ENCODE measurements at places on chromosomes 7 and 10.

DNA sequence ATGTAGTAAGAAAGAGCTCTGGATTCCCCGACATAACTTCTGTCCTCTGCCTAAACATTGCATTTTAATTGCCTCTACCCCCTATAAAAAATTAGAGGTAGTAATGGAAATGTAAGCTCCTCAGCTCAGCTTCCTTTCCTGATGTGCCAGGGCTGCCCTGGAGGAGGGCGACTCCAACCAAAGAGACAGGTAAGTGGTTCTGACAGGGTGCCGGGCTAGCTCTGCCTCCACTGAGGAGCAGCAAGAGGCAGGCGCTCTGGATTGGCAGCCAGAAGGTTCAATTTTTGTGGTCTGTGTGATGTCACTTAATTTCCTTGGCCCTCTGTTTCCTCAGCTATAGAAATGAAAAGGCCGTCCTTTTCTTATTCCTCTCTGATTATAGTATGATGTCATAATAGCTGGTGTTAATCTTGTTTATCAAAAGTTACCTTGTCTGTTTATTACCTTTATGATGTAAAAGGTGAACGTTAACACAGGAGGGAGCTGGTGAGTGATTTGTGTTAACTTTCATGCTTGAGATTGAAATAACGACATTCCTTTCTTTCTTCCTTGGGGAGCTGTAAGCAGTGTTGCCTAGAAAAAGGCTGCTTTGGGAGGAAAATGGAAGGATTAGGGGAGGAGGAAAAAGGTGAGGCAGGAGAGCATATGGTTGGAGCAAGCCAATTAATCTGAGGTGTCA is 51.8 kb downstream of the ANLN start:
- no peak for DNase-seq

DNA sequence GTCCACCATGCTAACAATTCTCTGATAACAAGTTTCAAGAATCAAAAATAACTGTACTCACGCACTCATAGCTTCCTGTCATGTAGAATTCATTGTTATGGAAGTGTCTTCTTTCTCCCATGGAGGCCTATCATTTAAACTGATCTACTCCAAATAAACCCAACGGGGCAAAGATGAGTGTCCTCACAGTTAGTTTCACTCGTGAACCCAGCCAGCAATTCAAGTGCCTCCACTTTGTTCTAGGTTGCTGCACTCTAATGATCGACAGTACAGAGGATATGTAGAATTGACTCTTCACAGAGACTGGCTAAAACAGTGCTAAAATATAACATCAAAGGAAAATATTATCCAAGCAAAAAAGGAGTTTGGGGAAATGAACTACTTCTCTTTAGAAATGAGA is 111.4 kb downstream of the LRRN3 start:
- DNase-seq = no peak

DNA sequence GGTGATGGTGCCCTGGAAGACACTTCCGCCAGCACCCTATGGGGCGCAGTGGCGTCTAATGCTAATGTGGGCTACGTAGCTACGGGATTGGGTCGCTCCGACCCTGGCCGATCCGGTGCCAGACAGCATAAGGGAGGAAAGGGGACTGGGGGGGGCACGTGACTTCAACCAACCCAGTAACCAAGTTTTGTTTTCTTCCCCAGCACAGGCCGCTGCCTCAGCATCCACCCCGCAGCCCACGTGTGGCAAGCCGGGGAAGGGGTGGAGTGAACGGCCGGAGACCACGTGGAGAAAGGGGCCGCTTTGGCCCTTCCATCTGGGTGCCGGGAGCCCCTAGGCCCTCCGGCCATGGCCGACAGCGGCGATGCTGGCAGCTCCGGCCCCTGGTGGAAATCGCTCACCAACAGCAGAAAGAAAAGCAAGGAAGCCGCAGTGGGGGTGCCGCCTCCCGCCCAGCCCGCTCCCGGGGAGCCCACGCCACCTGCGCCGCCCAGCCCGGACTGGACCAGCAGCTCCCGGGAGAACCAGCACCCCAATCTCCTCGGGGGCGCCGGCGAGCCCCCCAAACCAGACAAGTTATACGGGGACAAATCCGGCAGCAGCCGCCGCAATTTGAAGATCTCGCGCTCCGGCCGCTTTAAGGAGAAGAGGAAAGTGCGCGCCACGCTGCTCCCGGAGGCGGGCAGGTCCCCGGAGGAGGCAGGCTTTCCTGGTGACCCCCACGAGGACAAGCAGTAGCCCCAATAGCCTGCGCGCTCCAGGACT is 2.5 kb downstream of the PRR15 start:
- no peak for DNase-seq

GRCh38 chr10:75547391-75548298 is 116.2 kb downstream of the LRMDA start:
- DNase-seq = no peak

DNA sequence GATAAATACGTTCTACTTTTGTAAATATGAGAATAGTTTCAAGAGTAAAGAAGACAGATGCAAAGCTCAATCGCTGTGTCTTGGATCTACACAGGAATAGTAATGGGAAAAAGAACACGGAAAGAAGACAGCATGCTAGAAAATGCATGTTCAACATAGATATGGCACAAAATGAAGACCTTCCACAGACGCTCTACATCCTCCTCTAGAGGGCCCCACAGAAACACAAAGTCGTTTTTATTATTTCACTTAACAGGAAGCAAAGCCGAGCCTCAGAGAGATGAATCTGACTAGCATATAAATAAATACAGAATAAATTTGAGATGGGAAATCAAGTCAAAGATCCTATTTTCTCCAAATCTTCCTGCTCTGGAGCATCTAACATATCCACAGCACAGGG is 292.6 kb downstream of the PARD3 start:
- no peak for DNase-seq

- DNase-seq = no peak
Observed at GRCh38 chr10:6211341-6211670, 8.6 kb downstream of the PFKFB3 start.

- no peak for DNase-seq
Observed at GRCh38 chr10:111954386-111954785, 229.2 kb downstream of the GPAM start.

DNA sequence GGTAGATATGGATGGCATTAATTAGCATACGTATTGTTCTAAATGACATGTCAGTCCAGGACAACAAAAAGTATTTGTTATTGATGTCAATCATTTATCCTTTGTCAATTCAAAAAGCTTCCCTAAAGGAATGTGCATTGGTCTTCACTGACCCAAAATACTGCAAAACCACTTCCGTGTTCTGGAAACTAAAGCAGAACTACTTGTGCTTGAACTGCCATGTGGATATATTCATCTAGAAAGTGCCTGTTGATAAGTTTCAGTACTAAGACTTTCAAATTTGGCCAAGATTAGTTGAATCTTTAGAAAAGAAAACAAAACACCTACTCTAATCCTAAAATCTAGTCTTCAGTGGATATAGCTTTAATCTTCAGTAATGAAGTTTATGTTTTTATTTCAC is 242.1 kb upstream of the PPP1R3A start:
- DNase-seq = no peak

DNA sequence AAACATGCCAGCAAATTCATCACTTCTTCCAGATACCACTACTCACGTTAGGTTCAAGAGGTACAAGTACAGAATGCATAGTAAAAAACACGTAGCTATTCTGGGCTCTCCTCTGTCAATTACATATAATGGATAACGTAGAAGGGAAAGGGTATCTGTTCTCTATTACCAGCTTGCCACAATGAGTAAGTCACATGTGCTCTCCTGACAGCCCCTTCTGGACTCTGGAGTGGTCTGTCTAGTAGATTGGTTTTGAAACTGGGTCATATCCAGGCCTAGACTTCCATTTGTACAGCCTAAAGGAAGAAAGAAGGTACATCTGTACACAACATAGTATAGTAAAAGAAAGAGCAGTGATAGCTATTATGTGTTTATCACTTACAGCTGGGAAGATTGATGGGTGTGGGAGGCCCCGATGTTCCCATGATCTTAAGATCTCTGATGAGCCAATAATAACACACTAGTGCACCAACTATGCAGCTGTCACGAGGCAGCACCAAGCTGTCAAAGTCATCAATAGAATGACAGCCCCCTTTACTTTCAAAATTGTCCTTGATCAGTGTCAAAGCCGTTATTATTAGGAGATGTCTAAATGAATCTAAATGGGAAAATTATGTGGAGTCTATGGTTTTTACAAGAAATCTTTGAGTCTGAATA is 161.9 kb upstream of the AGK start:
- DNase-seq = no peak

DNA sequence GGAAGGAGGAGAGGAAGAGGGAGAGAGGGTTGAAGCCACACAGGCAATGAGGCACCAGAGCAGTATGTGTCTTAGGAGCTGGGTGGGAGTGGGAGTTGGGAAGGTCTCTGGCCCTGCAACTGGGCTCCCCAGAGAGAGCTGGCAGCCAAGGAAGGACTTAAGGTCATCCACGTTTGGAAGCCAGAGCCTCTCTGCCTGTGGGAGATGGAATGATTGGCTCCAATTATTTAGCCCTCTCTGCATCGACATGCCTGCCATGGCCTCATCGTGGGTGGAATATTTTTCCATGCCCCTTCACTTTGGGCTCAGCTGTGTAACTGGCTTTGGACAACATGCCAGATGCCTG is 478.5 kb downstream of the RPS24 start:
- no peak for DNase-seq

- DNase-seq = no peak
Observed at GRCh38 chr7:127901895-127902703, 129.1 kb downstream of the LRRC4 start.

DNA sequence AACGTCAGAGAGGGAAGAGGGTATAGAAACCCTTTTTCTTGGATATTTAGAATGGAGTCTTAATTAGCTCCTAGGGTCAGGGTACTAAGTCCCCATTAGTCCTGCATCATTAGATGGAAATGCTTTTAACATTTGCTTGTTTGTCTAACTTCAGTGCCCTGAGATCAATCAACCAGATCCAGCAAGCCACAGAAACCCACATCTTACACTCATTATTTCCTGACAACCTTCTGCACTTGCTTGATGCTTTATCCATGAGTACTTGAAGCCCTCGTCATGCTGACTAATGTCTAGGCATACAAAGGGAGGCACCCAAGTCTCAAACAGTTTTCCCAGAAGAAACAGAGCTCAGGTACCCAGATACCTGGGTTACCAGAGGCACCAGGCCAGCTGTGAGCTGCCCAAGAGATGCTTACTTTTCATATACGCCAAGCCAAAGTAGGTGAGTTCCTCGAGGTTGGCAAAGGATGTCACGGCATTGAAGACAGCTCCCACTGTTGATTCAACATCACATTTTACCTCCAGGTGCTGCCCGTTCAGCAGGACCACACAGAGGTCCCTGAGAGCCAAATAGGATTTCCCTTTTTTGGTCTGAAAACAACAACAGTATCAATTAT is 42.7 kb downstream of the FRMPD2 start:
- no peak for DNase-seq

- no peak for DNase-seq
Observed at GRCh38 chr7:116966601-116967000, 13.3 kb downstream of the ST7 start.

DNA sequence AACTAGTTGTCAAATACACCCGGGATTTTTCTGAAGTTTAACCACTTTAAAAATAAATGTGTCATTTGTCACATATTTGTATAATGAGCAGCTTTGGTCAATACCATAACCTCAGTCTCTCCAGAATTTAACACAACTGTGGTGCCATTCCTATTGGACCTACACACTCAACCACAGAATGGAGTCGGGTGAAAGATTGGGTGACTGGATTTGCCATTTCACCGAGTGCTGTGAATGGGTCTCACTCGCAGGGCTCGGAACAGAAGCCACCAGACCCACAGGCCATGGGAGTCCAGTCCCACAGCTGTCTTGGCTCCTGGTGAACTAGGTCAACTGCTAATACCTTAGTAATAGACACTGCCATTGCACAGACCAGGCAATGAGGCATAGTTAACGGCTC is 298.4 kb downstream of the CCDC3 start:
- DNase-seq = no peak

DNA sequence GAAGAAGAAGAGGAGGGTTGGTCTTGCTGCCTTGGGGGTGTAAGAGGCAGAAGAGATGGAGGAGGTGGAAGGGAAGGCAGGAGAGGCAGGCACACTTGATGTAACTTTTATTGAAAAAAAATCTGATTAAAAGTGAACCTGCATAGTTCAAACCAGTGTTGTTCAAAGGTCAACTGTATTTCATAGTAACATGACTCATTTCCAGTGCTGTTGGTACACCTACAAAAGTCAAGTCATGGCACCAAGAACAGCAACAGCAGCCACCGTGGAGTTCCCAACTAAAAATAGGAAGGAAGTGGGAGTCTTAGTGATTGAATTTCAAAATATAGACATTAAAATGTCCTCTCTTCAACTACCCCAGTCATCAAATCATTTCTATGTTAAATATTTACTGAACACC is 88.5 kb downstream of the CTNNA3 start:
- DNase-seq = no peak

DNA sequence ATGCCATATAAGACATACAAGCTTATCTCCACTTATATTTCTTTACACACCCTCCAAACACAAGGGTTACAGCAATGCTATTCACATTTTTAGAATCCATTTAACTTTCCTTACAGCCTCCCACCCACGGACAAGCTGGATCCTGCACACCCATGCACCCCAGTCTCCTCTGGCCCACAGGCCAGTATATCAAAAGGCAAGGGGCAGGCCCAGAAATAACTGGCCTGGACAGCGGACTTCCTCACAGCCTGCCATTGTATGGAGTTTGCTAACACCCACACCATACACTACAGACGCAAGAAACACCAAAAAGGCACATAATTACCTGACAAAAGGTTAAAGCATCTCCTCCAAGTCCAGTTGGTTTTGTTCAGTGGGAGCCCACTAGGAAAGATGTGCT is 12.0 kb downstream of the HOXA4 start:
- no peak for DNase-seq

Data from smooth muscle cell of the brain vasculature (primary cell).